ENCODE measurements at places on chromosomes 2 and 18.

- DNase-seq = no peak
Measured at GRCh38 chr2:72205504-72205881, 57.8 kb upstream of the CYP26B1 start.

- DNase-seq = no peak
Measured at GRCh38 chr2:237475704-237476141, 11.3 kb upstream of the MLPH start.

- no peak for DNase-seq
Measured at GRCh38 chr2:169345486-169346437, 16.6 kb downstream of the LRP2 start.

DNA sequence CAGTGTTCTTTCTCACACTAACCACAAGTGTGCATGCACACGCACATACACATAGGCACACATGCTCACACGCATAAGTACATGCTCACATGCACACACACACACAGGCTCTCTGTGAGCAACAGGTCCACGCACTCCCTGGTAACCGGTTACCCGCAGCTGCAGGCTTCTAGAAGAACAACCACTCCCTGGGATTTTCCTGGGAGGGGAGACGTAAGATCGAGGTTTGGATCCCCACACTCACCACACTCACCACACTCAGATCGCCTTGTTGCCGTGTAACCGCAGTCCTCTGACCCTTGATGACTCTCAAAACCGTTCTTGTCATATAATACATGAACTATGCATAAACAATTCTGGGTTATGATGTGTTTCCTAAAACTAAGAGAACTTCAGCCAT is 42.2 kb downstream of the TTC32 start:
- DNase-seq = no peak

GRCh38 chr18:10306779-10307178 is 147.7 kb upstream of the APCDD1 start:
- no peak for DNase-seq

- DNase-seq = no peak
Measured at GRCh38 chr2:194252127-194252526, 1404.9 kb upstream of the SLC39A10 start.

DNA sequence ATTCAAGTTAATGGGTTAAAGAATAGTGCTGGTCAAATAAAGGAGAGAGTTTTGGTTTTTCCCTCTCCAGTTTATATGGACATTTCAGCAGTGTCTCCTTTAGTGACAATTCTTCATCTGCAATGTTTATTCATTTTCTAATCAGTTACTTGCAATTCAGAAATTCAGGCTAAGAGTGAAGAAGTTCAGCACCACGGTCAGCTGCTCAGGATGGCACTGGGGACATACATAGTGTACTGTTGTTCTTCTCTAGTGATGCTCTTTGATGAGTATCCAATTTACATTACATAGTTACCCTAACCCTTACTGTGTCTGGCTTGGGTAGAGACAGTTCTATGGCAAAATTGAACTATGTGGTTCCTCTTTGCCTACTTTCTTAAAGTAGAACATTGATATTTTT is 412.7 kb downstream of the CNTNAP5 start:
- no peak for DNase-seq
